ENCODE measurements at places on chromosomes 2 and 18.
A peak's percentile ranks its signal among the peaks of the same experiment; 100 is the strongest.

DNA sequence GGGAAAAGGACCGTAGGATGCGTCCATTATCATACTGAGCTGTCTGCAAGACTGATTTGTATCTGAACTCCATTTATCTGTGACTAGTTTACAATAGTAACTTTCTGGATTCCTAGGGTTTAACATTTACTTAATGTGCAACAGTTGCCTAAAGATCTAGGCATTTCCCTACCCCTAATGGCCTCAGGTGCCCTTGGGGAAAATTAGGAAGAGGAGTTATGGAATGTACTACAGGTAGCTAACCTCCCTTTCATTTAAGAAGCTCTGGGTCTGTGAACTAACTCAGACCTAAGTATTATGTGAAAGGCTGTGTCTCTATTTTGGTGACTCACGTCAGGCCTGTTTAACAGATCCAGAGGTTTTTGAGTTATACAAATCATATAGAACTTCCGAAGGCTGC is 59.5 kb downstream of the TDRD15 start:
- DNase-seq = no peak

DNA sequence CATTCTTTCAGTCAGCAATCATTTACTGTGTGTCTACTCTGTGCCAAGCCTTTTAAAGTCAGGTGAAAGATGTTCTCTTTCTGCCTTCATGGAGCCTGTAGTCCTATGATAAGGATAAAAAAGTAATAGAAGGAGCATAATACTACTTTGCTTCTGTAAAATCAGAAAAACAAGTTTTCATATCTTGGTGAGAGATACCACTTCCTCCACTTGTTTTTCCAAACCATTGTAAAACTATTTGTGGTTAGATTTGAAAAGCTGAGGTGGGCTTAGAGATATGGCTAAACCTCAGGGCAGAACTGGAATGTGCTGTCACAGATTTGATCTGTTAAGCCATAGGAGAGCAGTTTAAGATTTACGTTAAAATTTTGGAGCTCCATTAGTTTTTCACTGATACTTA is 104.7 kb upstream of the FAM117B start:
- no peak for DNase-seq

- no peak for DNase-seq
These were observed 73.6 kb downstream of the VWA3B start for GRCh38 chr2:98160554-98160953.

DNA sequence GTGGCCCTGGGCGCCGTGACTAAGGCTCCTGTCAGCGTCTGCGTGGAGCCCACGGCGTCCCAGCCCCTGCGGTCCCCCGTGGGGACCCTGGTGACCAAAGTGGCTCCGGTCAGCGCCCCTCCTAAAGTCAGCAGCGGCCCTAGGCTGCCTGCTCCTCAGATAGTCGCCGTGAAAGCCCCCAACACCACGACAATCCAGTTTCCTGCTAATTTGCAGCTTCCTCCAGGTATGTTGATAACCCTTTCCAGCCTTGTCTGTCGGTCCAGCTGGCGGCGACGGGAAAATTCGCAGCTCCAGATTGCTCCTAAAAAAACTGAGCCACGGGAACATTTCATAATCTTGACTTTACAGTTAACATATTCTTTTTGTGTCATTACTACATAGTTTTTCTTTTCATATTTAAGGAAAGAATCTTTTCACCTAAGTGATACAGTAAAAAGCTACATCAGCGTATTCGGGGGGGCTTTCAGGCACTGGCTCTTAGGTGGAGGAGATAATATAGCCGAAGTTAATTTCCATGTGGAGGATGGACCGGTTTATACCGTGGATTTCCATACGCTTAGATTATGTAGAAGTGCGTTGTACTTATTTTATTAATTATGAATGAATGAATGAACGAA is 916 bp downstream of the TAF4B start:
- no peak for DNase-seq

- no peak for DNase-seq
These were observed 484.0 kb downstream of the SATB2 start for GRCh38 chr2:198973785-198974184.

- DNase-seq = peak; percentile 55
These were observed at the start of gene NMUR1 for GRCh38 chr2:231530099-231531011. Gene NMUR1 (minus strand): TSS chr2:231530445. CDS start chr2:231530361, 84 bp downstream.

DNA sequence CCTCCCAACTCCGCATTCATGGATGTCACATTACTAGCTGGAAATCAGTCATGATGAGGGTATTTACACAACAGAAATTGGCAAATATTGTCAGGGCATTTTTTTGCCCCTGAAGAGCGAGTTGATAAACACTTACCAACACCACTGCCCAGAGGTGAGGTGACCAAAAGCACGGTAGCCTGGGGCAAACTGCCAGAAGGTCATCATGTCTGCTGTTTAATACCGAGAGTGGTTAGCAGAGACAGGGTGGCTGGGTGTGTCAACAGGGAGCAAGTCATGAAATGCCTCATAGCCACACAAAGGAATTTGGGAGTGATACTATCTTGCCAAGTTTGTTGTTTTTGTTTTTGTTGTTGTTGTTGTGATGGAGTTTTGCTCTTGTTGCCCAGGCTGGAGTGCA is 37.0 kb upstream of the EPC2 start:
- DNase-seq = no peak

DNA sequence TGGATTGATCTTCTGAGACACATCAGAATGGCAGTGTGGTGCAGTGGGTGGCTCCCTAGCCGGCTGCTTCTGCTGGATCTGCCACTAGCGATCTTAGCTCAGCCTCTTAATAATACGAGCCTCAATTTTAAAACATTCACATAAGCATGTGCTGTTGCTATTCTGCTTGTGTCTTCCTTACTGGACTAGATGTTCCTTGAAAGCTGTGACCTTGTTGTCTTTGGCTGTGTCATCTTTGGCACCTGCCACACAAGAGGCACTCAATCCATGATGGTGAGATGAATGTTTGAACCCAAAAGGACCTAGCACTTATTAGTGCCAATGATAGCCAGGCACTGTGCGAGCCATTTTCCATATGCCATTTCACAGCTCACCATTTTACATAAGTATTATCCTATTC is 393.0 kb downstream of the ALK start:
- DNase-seq = no peak

- DNase-seq = no peak
These were observed 1156.6 kb downstream of the RPIA start for GRCh38 chr2:89848114-89848513.

- DNase-seq = no peak
These were observed 9.2 kb downstream of the ONECUT2 start for GRCh38 chr18:57444301-57444759.

GRCh38 chr2:66714610-66715009 is 279.7 kb downstream of the MEIS1 start:
- DNase-seq = no peak

DNA sequence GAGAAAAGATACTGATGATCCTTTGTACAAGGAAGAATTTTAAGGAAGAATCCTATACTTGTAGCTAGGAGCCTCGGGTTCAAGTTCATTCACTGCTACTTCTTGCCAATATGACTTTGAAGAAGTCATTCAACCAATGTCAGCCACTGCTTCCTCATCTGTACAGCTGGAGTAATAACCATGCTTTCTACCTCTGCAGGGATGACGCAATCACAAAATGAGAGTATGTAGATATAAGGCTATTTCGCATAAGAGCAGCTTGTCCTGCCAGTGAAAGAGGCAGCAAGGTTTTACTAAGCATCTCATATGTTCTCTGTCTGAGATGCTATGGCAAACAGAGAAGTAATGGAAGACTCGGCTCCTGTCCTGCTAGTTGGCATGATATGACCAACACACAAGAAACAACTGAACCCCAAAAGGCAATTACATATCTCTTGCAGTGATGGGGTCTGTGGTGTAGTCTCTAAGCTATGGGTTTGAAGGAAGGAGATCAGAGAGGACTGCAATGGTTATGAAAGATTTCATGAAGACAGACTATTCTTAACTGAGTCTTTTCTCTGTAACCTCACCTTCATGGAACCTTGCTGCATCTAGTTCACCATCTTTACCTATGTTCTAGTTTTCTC is 9.2 kb downstream of the AAK1 start:
- no peak for DNase-seq

DNA sequence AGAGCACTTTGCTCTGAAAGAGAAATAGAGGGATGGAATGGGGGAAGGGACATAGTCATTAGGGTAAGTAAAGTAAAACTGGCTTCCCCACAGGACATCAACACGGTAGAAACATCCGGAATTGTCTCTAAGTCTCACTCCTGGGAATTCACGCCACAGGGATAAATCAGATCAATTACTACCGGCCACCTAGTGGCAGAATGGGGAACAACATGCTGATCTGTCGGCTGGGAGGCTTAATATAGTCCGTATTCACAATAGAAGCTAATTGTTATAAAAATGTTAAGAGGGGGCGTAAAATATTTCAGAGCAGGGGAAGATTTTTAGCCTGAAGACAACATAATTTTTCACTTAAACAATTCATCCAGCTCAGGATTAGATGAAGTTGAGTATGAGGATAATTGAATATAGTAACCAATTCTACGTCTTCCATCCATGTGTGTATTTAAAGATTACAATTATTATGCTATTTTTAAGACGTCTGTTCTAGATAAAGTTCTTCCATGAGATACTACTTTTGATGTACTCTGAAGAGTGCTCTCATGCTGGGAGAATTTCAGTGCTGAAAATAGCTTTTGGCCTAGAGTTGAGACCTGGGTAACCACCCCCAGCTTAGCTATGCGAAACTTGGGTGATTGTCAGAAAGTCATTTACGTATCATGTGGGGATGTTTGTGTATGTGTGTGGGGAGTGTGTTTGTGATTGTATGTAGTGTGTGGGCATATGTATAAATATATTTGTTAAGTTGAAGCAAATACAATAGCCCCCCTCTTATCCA is 65.7 kb downstream of the LRRTM1 start:
- DNase-seq = no peak

DNA sequence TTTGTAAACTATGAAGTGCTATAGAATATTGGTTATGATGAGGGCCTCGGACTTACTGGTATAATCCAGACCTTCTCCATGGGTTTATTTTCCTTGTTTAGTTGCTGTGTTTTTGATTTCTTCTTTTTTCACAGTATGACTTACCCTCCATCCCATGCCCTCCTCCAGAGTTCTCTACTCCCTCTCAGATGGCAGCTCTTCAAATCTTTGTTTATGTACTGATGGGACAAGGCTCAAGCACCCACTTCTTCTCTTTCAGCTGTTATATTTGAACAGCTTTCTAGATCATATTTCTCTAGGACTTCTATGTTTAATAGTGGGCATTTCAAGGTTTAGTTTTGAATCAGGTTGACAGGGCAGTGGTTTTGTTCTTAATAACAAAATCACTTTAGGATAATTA is 43.9 kb downstream of the CLIP4 start:
- no peak for DNase-seq

DNA sequence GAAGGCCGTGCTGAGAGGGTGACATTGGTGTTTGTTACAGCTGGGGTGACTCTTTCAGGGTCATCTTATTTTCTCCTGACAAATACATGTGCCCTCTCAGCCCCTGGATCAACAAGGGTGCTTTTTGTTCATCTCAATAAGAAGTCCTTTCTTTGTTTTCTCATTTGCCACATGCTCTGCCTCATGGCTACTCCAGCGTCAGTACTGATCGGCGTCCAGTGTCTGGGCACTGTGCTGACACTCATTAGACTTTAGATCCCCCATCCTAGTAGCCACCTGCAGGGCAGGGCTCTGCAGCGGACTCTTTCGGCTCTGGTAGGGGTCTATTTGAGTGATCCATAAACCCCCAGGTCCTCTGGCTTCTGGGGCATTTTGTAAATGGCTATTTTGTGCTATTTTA is 38.4 kb downstream of the NPPC start:
- DNase-seq = no peak

Data from stimulated activated CD8-positive, alpha-beta memory T cell treated with anti-CD3 and anti-CD28 coated beads, Interleukin-12 subunit alpha, Interleukin-12 subunit beta, amount 100 ng/mL, for 4 hours (primary cell).